ENCODE measurements at places on chromosomes 6 and 20.

- no peak for DNase-seq
Observed at GRCh38 chr6:40722091-40722490, 134.9 kb upstream of the LRFN2 start.

GRCh38 chr20:34574861-34575260 is 16.3 kb downstream of the MAP1LC3A start:
- DNase-seq = no peak

- no peak for DNase-seq
Observed at GRCh38 chr20:50385733-50386640, 124.2 kb upstream of the PTPN1 start.

DNA sequence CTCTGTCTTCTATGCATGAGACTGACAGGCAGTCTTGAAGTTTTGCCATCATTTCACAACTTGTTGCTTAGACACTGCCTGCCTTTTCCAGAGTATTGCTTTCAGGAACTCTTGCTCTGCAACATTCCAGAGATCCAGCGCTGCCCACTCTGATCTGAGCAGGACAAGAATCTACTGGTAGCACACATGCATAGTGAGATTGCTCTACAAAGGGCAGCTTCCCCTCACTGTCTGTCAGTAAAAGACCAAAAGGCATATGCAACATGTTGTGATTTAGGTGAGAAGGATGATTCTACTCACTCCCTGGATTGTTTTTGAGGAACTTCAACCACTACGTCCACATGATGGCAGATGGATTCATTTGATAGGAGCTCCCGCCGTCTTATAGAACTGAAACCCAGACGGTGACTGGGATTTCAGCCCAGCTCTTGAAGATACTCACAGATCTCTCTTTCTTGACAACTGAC is 259.1 kb downstream of the ARID1B start:
- DNase-seq = peak; percentile 12

DNA sequence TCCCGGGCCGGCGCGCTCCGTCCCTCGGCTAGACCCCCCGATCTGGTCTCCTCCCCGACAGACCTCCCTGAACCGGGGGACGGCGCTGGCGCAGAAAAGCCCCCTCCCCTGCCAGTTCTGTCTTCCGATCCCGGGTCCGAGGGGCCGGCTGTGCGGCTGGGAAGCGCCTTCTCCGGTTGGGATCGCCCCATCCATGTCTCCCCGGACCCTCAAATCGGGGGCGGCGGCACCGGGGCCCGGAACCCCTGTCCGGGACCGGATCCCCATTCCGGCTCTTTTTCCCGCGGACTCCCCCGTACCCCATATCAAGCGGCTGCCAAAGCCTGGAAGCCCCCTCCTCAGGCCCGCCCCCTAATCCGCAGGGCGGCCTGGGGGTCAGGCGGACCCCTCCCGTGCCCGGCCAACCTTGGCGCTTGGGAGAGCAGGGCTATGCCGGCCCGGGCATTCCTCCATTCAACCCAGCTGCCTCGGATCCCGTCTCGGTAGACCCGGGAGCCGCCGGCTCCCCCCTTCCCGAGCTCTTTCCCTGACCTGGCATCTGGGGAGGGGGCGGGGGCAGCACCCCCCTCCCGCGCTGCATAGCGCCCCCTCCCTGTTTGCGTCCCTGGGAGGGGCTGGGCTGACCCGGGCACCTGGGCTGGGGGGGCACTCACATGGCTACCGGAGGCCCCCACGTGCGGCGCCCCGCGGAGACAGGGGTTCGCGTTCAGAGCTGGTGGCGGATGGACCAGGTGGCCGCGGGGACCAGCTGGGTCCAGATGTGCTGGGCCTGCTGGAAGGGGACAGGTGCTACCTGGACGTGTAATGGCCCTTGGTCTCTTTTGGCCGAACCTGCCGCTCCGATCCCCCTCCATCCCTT is 643 bp downstream of the DLGAP4 start:
- DNase-seq = no peak

GRCh38 chr6:52186075-52186474 is at the start of gene IL17A:
Gene IL17A, plus strand, starts transcription at chr6:52186375. Its CDS starts 57 bp downstream, at chr6:52186432.
- DNase-seq = no peak

DNA sequence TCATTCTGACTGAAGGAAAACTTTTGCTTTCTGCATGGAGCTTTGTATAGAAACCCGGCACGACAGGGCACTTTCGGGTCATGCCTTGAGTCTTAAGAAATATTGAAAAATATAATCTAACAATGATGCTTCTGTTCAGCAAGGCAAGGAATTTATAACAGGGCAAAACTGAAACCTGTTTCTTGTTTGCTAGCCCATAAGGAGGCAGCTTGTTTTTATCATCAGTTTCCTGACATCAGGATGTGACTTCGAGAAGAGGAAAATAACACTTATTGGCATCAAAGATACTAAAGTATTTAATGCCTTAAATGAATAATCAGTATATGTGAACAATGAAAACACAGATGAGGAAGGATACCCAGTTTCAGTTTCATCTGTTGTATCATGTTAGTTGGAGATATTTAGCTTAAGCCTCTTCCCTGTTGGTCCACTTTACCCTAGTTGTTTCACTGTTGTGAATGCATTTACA is 146.5 kb downstream of the CDKAL1 start:
- no peak for DNase-seq

DNA sequence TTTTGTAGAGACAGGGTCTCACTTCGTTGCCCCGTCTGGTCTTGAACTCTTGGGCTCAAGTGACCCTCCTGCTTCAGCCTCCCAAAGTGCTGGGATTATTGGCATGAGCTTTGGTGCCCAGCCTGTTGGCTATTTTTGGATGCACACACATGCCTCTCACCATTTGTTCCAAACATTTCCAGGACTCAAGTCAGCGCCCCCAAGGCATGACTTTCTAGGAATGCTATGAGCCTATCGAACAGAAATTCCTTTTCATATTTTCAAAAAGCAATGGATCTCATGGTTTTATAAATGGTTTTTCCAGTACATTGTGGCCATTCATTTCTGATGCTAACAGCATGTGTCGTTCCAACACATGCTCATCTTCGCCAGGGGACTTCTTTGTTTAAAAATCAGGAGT is 119.3 kb upstream of the NAA20 start:
- no peak for DNase-seq

GRCh38 chr6:154555073-154555677 is 44.7 kb upstream of the CNKSR3 start:
- DNase-seq = no peak

DNA sequence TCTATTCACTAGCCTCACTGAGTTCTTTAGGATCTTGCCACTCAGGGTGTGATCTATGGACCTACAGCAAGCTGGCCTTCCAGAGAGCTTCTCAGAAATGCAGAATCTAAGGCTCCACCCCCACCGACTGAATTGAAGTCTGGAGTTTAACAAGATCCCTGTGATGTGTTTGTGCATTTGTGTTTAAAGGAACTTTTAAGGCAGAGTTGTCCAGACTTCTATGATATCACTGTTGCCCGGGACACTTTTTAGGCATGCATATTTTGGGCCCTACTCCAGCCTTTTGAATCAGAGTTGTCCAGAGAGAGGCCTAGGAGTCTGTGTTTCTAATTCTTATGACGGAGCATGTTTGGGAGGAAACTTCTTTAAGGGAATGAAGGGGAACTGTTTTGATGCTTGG is 232.3 kb downstream of the QKI start:
- no peak for DNase-seq

- DNase-seq = no peak
Observed at GRCh38 chr20:16095226-16095625, 478.0 kb downstream of the KIF16B start.

DNA sequence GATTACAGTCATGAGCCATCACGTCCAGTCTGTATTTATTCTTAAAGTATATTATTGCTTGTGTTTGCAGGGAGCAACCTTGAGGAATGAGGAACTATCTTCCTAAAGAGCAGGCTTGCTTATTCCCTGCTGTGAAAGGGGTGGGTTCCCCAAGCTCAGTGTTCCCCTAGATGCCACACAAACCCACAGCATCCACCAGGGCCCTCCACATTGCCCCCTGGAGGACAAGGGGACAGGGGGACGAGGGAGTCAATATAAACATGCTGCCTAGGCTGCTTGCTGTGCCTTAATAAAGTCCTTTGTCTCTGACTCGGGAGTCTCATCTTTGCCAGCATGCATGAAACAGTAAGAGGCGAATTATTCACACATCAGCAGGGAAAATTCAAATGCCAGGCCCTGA is 8.0 kb upstream of the IDH3B start:
- no peak for DNase-seq

- peak; percentile 68 for DNase-seq
Observed at GRCh38 chr6:108655806-108656651, 95.3 kb downstream of the FOXO3 start.

DNA sequence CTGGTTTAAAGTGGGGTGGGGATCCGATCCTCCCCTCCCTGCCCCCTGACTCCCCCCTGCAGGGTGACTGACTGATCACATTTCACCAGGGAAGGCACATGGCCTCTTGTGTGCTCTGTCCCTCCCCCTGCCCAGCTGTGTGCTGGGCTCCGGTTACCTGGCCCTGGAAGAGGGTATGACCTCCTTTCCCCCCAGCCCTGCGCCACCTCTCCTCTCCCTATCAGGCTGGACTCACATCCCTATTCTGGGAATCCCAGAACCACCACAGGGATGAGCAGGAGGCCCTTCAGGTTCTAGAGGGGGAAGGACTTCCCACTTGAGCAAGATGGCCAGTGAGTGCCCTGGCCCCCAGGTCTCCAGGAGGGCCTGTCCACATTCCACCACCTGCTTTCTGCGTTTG is 2.1 kb upstream of the IP6K3 start:
- no peak for DNase-seq

DNA sequence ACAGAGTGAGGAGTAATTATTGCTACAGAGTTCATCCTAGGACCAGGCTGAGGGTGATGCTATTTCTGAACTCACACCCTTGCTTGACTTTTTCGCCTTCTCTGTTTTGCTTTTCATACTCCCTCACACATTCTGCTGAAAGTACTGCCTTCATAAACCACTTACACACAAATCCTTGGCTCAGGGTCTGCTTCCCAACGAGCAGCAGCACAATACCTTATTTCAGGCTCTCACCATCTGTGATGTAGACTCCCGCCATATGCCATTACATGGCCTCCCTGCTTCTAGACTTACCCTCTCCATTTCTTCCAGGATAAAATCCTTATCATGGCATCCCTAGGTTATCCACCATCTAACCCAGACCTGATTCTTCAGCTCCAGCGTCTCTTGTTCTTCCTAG is 321.3 kb upstream of the SPTLC3 start:
- no peak for DNase-seq

GRCh38 chr20:60727425-60727824 is 524.6 kb upstream of the CDH4 start:
- no peak for DNase-seq

DNA sequence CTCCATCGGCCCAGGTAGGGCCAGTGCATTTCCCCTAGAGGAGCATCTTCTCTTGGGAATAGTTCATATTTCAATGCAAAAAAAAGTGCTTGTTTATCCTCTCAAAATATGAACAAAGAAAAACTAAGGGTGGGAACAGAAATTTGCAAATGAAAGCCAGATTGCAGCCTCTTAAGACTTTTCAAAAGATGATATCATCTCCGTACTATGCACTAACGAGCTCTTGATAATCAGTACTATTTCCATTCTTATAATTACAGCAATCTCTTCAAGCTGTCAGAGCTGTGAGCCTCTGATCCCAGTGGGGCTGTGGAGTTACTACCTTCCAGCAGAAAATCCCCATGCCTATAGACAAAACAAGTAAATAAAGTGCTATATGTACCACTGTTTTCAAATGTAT is 77.1 kb downstream of the SOD2 start:
- DNase-seq = no peak

DNA sequence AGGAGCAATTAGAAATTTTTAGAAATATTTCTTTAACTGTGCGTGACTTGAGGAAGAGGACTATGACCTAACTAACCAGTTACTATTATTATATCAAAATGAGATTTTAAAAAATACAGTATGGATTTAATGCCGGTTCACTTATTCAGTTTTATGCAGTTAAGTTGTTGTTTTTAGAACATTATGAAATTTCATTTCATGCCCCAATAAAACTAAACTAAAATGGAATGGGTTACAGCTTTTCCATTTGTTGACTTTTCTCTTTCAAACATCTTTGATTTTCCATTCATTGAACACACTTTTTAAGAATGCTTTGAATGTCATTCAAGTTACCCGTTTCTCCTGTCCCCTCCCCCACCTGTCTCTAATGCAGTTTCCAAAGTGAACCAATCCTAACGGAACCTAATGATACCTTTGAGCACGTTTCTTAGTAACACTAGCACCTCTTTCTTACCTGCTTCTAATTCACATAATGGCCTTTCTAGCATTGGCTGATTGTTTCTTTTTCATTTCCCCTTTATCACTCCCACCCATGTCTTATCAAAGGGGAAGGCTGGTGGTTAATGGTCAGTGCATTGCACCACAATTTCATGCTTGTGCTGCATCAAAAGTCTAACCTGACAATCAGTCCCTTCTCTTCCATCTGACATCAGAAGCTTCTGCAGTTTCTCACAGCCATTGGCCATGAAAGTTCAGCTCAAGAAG is 262.2 kb upstream of the TAB2 start:
- no peak for DNase-seq

DNA sequence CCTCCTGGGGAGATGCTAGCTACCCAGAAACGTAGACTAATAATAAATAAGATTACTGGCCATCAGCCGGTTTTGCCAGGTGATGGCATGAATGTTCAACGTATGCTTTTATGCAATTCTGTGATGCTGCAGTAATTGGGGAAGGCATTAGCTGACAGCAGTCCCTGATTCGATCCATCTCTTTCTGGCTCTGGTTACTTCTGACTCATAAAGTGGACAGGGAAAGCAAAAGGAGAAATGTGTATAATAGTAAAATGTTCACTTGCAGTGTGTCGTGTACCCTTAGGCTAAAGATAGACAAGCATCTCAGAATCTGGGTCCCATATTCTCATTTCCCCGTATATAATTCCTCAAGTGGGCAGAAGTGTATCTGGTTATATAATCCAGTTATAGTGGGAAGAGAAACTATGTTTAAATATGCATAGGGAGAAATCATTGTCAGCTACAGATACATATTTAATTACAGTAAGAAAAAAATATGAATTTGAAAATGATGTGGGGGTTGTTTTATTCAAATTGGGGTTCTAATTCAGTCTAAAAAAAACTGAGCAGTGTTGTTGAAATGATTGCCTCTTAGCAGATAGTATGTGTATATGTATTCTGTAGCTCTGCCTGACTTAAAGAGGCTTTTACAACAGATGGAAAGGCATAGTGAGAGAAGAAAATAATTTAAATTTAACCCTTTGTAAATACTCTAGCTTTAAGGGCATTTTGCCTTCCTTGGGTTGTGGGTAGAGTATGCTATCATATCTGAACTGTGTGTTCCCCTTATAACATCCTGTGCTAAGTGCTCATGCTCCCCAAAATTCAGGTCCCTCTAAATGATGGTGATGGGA is 40.6 kb downstream of the DOK5 start:
- DNase-seq = no peak

- DNase-seq = no peak
Observed at GRCh38 chr20:47024461-47024937, 129.9 kb downstream of the EYA2 start.

- no peak for DNase-seq
Observed at GRCh38 chr6:1445650-1446330, 56.4 kb downstream of the FOXF2 start.

GRCh38 chr6:82385961-82386360 is 22.3 kb downstream of the TPBG start:
- no peak for DNase-seq
